Stimulated activated CD8-positive, alpha-beta memory T cell treated with anti-CD3 and anti-CD28 coated beads, Interleukin-7, amount 100 ng/mL, for 1 hour (primary cell): ENCODE measurements at places on chromosomes 2 and 18.

GRCh38 chr2:213152065-213152794 lies 818 bp upstream of the IKZF2 start:
- DNase-seq: peak; percentile 4

GRCh38 chr2:230097841-230098240 lies 29.1 kb upstream of the SLC16A14 start:
- no peak for DNase-seq

DNA sequence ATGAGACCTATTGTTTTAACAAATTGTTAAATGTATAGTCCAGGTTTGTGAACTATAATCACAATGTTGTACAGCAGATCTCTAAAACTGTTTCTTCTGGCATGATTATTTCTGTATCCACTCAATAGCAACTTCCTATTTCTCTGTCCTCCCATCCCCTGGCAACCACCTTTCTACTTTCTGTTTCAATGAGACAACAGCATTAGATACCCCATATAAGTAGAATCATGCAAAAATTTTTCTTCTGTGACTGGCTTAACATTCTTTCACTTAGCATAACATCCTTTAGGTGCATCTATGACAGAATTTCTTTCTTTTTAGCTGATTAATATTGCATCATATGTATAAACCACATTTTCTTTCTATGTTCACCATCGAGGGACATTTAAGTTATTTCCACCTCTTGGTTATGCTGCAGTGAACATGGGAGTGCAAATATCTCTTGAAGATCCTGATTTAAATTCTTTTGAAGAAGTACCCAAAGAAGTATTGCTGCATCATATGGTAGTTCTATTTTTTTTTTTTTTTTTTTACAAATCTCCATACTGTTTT lies 713.5 kb downstream of the LRP1B start:
- DNase-seq: no peak

DNA sequence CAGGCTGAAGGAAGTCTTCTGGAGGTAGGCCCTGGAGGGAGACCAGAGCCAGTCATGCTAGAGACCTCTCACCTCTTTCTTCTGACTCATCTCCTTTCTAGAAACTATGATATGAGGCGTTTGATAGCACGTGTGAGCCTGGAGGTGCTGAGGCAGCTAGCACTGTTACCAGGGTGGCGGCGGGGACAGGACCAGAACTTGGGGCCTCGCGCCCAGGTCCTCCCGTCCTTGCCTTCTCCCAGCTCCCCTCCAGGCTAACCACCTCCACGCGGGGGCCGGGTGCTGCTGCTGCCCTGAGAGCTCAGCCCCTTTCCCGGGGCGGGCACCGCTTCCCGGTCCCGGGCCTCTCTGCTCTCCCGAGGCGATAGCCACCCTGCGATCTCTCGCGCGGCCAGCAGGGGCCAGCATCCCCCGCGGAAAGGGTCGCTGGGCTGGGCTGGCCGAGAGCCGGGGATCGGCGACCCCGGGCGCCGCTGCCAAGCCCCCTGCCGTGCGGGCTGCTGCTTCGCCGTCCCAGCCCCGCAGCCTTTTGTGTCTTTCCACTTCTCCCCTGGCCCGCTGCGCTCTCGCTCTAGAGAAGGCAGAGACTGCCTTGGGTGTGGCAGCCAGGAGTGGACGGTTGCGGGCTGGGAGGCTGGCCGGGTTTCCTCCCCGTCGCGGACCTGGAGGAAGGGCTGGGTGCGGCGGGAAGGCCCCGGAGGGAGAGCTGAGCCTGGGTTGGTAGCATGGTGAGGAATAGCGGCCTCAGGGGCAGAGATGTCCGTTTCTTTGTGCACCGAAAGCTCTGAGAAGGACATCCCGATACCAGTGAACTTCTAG lies 49.1 kb downstream of the TMEM17 start:
- DNase-seq: peak; percentile 25
